Skeletal muscle cell (primary cell): ENCODE measurements at places on chromosomes 6 and 20.
A peak's percentile ranks its signal among the peaks of the same experiment; 100 is the strongest.

GRCh38 chr20:57616143-57616951 is 3.9 kb downstream of the ZBP1 start:
- DNase-seq, result no peak

DNA sequence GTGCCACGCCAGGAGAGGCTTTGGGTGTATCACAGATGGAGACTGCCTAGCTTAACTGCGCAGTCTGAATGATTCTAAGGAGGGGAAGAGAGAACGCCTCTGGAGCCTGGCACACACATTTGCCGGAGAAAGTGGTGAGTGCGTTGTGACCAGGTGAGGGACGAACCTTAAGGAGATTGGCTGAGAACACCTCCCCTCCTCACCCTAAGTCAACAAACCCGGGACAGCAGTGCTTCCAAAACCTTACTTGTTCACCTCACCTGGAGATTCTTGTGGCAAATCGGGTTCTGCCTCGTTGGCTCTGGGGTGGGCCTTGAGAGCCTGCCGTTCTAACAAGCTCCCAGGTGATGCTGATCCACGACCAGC is 9.4 kb downstream of the SYNJ2 start:
- DNase-seq, result no peak

- no peak for DNase-seq
Measured at GRCh38 chr6:140504776-140505175, 1130.3 kb upstream of the CITED2 start.

DNA sequence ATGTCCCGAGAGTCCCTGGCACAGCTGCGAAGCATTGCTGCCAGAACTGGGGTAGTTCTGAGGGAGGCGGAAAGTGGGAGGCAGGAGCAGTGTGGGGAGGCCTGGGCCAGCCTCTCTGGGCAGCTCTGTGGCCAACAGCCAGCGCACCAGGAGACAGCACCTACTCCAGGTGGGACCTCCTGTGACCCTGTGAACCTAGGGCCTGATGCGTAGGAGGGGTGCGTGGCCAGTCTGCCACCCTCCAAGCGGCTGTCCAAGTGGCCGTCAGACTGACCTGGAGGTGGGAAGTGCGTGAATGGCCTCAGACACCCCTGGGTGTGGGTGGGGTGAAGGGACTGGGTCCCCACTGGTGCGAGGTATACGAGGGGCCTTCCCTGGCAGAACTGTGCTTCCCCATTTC is 15.5 kb downstream of the SS18L1 start:
- no peak for DNase-seq

GRCh38 chr6:10409731-10410206 is 5.1 kb downstream of the TFAP2A start:
- no peak for DNase-seq

GRCh38 chr20:23391707-23392310 is 29.5 kb downstream of the NAPB start:
- no peak for DNase-seq

- no peak for DNase-seq
Measured at GRCh38 chr6:9463311-9463710, 951.6 kb downstream of the TFAP2A start.

GRCh38 chr6:153125032-153125431 is 6.0 kb downstream of the RGS17 start:
- no peak for DNase-seq

DNA sequence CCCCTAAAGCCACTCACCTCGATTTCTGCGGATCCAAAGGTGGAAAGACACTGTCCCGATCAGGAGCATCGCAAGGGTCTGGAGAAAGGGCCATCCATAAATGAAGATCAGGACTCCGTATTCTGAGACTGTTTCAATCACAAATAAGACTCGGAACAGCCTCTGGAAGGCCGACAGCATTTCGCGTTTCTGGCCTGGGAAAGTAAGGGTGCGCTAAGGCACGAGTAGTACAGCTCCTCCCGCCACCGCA is 44.6 kb downstream of the DPPA5 start:
- DNase-seq, result no peak

- no peak for DNase-seq
Measured at GRCh38 chr20:7003598-7003997, 236.1 kb downstream of the BMP2 start.

GRCh38 chr6:26294302-26294701 is 70.7 kb upstream of the BTN3A2 start:
- DNase-seq, result no peak

- DNase-seq, result no peak
Measured at GRCh38 chr6:9025796-9026394, 590.5 kb upstream of the SLC35B3 start.

DNA sequence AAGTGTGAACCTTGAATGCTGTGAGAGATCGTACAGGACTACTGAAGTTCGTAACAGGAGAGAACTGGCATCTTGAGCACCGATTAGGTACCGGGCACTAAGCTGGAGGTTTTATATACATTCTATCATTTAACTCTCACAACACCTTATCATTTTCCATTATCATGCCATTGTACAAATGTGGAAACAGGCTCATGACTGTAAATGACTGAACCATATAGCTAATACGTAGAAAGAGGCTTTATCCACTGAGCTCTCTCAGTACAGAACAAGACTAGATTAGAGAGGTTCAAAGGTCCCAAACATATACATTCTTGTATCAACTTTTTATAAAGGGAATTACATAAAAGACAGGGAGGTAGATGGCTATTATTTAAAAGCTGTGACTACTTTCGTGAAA is 130.6 kb downstream of the CEP57L1 start:
- DNase-seq, result no peak

DNA sequence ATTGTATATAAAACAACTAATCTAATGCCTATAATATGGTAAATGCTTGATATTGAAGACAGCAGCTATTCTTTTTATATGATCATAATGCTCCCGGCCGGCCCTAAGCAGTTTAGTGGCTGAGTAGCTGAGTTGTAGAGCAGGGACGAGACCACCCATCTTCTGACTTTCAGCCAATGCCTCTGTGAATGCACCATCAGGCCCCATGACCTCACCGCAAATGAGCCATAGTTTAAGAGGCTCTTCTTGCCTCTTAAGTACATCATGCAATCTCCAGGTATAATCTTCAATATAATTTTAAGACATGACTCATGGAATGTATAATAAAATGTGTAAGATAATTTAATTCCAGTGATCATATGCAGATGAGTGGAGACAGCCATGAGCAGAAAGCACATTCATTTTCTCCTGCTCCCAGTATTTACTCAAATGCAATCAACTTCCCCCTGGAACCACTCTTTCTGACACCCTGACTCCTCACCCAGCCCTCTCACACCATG is 78.9 kb upstream of the SNX9 start:
- DNase-seq, result no peak

DNA sequence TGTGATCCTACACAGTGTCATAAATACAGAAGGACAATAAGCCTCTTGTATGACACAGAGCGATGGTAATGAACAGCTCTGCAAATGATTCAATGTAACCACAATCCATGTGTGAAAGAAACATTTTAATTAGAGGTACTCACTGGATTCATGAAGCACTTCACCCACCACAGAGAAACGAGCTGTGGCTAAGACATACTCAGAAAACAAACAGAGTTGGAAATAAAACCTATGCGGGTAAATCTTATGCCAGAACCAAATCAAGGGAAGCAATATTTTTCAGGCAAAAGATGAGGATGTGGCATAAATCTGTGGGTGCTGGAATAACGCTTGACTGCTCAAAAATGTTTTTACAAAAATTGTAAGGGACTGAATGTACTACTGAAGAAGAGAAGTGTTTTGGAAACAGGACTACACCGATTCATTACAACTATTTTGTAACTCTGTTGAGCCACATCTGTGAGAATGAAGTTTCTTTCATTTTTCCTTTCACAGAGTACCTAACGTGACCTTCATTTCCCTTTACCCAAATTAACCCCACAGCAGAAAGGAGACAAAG is 112.1 kb downstream of the WDR27 start:
- no peak for DNase-seq

GRCh38 chr6:156508126-156508525 is 269.1 kb upstream of the ARID1B start:
- no peak for DNase-seq

DNA sequence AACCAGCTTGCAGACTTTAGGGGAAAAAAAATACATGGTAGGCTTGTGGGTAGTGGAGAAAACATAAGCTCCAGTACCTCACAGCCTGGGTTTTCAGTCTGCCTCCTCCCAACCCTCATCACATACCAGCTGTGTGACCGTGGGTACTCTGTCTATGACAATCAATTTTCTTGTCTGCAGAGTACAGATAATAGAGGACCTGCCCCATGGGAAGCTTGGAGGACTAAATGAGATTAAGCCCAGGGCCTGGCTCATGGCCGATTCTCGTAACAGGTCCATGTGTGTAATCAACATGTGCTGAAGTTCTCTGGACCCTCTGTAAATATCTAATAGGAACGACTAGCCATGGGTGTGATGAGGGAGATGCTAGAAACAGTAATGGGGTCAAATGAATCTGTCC is 34.0 kb downstream of the NT5E start:
- no peak for DNase-seq

DNA sequence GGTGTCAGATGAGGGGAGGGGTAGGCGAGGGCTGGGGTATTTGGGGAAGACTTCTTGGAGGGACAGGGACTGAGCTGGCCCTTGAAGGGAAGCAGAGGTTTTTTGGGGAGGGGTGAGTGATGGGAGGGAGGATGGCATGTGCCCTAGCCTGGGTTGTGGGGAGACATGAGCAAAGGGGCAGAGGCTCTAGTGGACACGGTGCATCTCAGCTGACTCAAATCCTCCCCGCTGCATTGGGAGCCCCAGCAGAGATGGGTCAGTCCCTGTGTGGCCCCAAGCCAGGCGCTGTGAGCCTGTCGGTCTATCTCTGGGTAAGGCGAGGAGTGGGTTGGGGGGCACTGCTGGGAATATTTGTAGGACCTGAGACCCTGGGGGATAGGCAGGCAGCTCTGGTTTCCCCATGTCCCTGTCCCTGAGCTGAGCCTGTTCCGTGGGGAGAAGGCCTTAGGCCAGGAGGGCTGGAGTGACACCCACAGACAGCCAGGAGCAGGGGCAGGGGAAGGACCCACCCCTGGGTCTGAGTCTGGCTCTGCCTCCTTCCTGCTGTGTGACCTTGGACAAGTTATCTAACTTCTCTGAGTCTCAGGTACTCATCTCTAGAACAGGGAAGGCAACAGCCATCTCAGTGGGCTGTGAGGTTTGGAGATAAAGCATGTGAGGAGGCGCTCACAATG is 36.0 kb downstream of the SPDEF start:
- DNase-seq, result no peak

DNA sequence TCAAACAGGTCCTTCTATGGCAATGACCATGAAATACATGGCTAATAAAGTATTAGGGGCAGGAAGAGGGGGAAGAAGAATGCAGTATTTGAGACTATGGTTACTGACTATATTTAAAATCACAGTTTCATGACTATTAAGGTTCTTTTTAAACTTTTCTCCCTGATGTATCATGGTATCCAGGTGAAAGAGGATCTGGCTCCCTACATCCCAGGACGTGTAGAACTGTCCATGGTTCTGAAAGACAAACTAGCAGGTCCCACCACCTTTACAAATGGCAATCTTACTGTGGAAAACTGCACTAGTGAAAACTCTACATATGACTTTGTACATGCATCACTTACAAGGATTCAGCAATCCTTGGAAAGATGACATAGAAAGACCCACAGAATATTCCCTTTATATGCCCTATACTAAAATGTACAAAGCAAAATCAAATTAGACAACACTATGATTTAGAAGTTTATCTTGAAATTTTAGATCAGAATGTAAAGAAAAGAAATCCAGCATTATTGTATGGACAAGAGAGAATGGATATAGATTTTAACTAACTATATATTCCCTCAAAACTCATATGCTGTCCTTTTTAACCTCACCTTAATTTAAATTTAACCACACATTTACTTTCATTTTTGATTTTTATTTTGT is 33.5 kb downstream of the RPP21 start:
- DNase-seq, result no peak

DNA sequence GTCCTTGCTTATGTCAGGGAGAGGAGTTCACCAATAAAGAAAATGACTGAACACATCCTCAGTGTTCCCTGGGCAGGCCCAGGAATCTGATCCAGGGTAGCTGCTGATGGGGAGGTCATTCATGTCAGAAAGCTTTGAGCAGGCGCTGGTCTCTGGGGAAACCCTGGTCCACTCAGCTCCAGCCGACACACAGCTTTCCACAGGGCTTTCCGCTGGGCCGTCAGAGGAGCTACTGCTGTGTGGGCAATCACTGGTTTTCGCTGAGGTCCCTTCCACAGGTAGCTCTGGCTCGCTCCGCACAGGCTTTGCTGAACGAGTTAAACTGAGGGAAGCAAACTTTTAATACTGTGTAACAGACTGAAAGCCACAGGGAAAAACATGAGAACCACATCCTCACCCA is 17.5 kb upstream of the ANKRD60 start:
- no peak for DNase-seq

GRCh38 chr6:113006494-113006893 is 659.4 kb downstream of the RFPL4B start:
- no peak for DNase-seq

- no peak for DNase-seq
Measured at GRCh38 chr6:123986938-123987337, 183.3 kb downstream of the NKAIN2 start.

GRCh38 chr6:161578478-161578877 is 304.6 kb upstream of the AGPAT4 start:
- no peak for DNase-seq

- DNase-seq, result no peak
Measured at GRCh38 chr6:83258517-83258916, 65.4 kb downstream of the RWDD2A start.

- DNase-seq, result peak; percentile 20
Measured at GRCh38 chr20:4795394-4795793, 73.7 kb downstream of the PRND start.

DNA sequence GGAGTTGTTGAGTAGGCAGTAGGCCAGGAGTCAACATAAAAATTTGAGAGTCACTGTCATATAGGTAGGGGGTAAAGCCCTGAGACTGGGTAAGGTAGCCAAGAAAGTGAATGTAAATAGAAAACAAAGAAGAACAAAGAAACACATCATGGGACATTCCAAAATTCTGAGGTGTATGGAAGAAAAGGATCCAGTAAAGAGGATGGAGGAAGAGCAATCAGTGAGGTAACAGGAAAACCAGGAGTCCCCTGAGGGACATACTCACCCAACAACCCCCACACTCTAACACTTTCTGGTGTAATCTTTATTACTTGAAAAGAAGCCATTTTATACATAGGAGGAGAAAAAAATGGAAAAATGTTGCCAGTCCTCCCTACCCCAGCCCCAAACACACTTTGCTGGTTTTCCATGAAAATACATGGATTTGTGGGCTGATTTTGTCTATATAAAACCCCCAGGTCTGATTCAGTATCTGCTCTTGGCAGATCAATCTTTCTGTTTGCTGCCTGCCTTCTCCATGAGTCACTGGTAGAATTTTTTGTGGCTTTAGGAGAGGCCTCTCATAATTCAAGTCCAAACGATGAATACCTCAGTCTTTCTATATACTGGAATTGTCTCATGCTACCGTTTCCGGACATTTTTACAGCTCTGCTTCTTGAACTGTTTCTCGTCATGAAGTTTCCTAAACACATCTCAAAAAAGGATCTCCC is 271.4 kb upstream of the MAN1A1 start:
- peak; percentile 91 for DNase-seq
